ENCODE measurements at places on chromosomes 2 and 18. TPM values are rescaled to one million over a fixed set of nuclear protein-coding genes. Genes with fewer than 3 reads are reported as not detected.

PDCD1 gene
- not detected for total RNA-seq

IL37 gene
- total RNA-seq: not detected

C2orf66 gene
- total RNA-seq: 0.28 TPM

SP5 gene
- total RNA-seq: not detected

CCDC85A gene
- 12.4 TPM for total RNA-seq

ARHGEF4 gene
- 7.4 TPM for total RNA-seq

TMEM17 gene
- 3.0 TPM for total RNA-seq

KIF5C gene
- 0.37 TPM for total RNA-seq

CFAP53 gene
- 0.14 TPM for total RNA-seq

HOXD13 gene
- 2.4 TPM for total RNA-seq

SMARCAL1 gene
- total RNA-seq: 15.7 TPM

ABCB11 gene
- total RNA-seq: not detected

GDF7 gene
- under 0.01 TPM for total RNA-seq

PRKAG3 gene
- not detected for total RNA-seq

IL1F10 gene
- not detected for total RNA-seq

Measured in smooth muscle cell of the umbilical artery (primary cell).